Stimulated activated CD4-positive, alpha-beta T cell treated with anti-CD3 and anti-CD28 coated beads, Interleukin-1b, Interleukin-23, amount 100 ng/mL, for 48 hours (primary cell): ENCODE measurements at places on chromosomes 7 and 10.
A peak's percentile ranks its signal among the peaks of the same experiment; 100 is the strongest.

DNA sequence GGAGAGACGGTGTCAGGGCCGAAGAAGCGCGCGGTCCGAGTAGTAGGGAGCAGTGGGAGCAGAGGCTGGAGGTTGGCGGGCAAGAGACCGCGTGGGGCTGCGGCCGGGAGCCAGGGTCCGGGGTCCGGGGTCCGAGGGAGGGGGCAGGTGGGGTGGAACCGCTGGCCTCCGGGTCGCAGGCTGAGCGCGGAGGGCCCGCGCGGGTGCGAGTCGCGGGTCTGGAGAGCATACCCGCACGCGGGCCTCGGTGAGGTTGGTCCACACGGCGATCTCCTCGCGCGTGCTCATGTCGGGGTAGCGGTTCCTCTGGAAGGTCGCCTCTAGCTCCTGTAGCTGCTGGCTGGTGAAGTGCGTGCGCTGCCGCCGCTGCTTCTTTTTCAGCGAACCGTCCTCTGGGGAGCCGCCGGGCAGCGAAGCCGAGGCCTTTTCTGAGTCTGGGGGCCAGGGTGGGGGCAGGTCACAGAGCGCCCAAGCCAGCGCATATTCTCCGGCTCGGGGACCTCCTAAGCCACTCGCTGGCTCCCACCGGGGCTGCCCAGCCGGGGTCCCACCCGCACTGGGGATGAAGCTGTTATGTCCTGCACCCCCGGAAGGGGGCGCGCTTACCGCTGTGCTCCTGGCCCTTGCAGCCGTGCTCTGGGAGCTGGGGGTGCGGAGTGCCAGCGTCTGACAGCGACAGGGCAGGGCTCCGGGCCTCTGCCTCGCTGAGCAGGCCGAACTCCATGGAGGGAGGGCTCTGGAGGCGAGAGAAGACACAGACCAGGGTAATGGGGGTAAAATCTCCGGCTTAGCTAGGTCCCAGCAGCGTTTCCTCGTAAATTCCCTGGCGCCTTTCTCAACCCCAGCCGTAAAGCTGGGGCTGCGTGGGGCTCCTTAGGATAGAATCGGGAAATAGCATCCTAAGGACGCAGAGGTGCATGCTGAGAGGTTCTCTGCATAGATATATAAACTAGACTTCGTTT lies 5.5 kb downstream of the ELOVL3 start:
- peak; percentile 80 for DNase-seq

GRCh38 chr7:8831376-8831775 lies 398.0 kb downstream of the NXPH1 start:
- no peak for DNase-seq

DNA sequence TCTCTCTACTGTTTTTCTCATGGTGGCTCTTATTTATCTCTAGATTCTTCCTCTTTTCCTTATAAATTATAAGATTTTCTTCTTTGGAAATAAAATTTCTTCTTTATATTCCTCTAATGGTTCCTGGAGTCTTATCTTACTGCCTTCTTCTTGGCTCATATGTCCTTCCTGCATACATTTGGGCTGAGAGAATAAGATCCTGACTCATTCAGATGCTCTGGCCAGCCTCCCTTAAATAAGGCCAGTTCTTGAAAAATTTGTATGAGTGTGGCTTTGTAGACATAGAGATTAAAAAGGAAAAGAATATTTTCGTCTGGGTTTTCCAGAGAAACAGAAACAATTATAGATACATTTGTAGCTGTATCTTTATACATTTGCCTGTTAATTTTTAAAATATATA lies 411.3 kb downstream of the KIF20B start:
- DNase-seq: no peak

GRCh38 chr7:106419455-106420182 lies 134.8 kb upstream of the NAMPT start:
- peak; percentile 64 for DNase-seq

DNA sequence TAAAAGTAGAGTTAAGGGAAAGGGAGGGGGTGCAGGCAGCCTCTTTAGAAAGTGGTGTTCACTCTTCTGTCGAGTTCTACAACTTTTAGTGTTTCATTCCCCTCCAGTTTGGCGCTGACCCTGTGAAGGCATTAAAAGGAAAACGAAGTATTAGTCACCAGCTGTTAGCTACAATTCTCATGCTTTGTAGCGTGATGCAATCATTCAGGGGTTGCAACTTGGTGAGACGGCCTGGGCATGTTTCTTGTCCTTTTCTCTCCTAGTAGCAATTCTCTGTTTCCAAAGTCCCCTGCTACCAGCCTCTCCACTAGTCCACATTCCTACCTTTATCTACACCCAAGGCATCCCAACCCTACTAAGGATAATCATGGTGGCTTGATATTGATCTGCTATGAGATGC lies 33.7 kb upstream of the DGKI start:
- no peak for DNase-seq

DNA sequence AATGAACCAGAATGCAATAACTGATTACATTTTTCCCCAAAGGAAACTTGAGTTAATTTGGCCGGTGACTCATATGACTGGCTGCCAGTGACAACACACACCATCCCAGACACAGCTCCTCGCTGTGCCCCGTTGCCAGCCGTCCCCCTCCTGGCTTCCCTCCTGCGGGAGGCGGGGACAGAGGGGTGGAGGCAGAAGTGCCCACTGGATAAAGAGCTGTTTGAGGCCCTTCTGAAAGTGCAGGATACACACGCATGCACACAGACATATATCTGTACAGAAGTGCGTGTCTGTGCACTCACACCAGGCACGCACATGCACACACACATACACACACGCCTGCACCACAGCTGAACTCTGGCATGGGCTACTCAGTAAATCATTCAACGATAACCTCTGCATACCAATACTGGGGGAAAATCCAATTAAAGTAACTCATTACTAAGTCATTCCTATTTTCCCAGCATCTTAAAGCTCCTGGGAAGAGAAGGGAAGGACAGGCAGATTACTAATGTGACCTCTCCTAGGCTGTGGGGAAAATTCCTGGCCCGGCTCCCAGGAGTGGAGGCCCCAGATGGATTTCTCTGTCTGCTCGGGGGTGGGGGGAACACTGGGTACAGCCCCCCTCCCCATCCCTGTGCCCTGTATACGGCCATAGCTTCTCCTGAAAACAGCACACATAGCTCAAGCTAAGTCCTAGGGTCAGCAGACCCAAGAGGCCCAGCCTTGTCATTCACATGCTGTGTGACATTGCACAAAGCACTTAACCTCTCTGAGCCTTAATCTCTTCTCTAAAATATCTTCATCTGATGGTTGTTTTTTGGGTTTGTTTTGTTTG lies 52.3 kb upstream of the MYL10 start:
- no peak for DNase-seq

- DNase-seq: no peak
Measured at GRCh38 chr7:91373111-91373800, 109.0 kb downstream of the FZD1 start.
